ENCODE measurements at places on chromosomes 7 and 10. TPM values are rescaled to one million over a fixed set of nuclear protein-coding genes. Genes with fewer than 3 reads are reported as not detected.
A peak's percentile ranks its signal among the peaks of the same experiment; 100 is the strongest.

GRCh38 chr7:112162784-112163506 is 43.3 kb downstream of the DOCK4 start:
- no peaks in the 10 kb centered on the region for H3K36me3 ChIP-seq
- H3K27ac ChIP-seq, result no peak overlapping the region
- H3K4me3 ChIP-seq, result no peak overlapping the region
- H3K4me1 ChIP-seq, result no peaks in the 10 kb centered on the region

DNA sequence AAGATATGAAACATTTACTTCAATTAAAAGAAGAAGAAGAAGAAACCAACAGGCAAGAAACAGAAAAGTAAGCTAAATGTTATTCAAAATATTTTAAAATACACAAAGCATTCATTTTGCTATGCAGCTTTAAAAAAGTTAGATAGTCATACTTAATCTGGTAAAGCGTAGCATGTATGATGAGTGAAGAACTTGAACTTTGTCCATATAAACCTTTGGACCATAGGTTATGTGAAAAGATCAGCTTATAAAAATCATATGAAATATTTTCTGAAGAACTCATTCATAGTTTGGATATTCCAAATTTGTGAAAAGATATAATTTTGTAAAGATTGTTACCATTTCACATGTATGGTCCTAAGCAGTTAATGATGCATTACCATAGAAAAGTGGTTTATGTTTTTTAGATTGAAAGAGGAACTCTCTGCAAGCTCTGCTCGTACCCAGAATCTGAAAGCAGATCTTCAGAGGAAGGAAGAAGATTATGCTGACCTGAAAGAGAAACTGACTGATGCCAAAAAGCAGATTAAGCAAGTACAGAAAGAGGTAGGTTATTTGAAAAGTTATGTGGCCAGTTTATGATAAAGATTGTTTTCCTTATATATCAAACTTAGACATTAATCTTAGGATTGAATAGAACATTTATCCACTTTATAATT is 37.3 kb downstream of the KIF20B start:
- no peaks in the 10 kb centered on the region for H3K27me3 ChIP-seq
- no peak overlapping the region for H3K4me3 ChIP-seq
- H3K27ac ChIP-seq, result peak overlapping the region; percentile 93
- DNase-seq, result no peak
- peaks cover 9% of the 10 kb centered on the region for H3K4me1 ChIP-seq

Gene NPY
- total RNA-seq, result not detected

- no peak overlapping the region for H3K4me3 ChIP-seq
- no peak overlapping the region for H3K27ac ChIP-seq
- no peaks in the 10 kb centered on the region for H3K36me3 ChIP-seq
- no peak for DNase-seq
Observed at GRCh38 chr10:63633677-63634487, 112.7 kb downstream of the REEP3 start.

GRCh38 chr7:157475601-157476000 is 138.8 kb downstream of the DNAJB6 start:
- peaks cover 27% of the 10 kb centered on the region for H3K36me3 ChIP-seq
- no peaks in the 10 kb centered on the region for H3K27me3 ChIP-seq
- no peak for DNase-seq
- H3K27ac ChIP-seq, result no peak overlapping the region
- peaks cover 43% of the 10 kb centered on the region for H3K4me1 ChIP-seq
- no peak overlapping the region for H3K4me3 ChIP-seq

DNA sequence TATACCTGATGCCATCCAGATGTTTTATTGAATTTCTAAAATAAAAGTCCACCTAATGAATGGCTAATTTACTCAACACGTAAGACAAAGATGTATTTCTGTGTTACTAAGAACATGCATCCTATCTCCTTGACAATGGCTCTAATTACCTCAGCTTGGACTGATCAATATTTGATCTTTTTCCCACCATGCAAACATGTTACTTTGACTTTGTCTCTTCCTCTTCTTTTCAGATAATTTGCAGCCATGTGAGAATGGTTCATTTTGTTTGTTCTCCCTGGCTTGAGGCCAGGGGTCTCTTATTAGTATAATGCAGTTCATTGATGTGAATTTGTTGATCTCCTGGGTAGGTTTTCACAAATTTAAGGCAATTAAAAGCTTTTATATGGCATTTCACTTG is 302.1 kb downstream of the ADK start:
- no peak overlapping the region for H3K4me3 ChIP-seq
- no peaks in the 10 kb centered on the region for H3K27me3 ChIP-seq
- peaks cover 15% of the 10 kb centered on the region for H3K36me3 ChIP-seq

- no peaks in the 10 kb centered on the region for H3K4me1 ChIP-seq
- H3K4me3 ChIP-seq, result no peak overlapping the region
- no peaks in the 10 kb centered on the region for H3K36me3 ChIP-seq
Observed at GRCh38 chr7:42479452-42479815, 242.4 kb upstream of the GLI3 start.

- H3K4me3 ChIP-seq, result no peak overlapping the region
- DNase-seq, result no peak
- H3K4me1 ChIP-seq, result peaks cover 19% of the 10 kb centered on the region
- H3K36me3 ChIP-seq, result no peaks in the 10 kb centered on the region
Observed at GRCh38 chr10:13658871-13659685, 72.3 kb downstream of the PRPF18 start.

Gene PITX3
- total RNA-seq, result 0.24 TPM

Gene CALML3
- total RNA-seq, result not detected

GRCh38 chr7:106139265-106140251 is 27.4 kb upstream of the SYPL1 start:
- H3K4me1 ChIP-seq, result no peaks in the 10 kb centered on the region
- no peak overlapping the region for H3K27ac ChIP-seq
- no peaks in the 10 kb centered on the region for H3K27me3 ChIP-seq
- no peaks in the 10 kb centered on the region for H3K36me3 ChIP-seq
- H3K4me3 ChIP-seq, result no peak overlapping the region
- no peak for DNase-seq

DNA sequence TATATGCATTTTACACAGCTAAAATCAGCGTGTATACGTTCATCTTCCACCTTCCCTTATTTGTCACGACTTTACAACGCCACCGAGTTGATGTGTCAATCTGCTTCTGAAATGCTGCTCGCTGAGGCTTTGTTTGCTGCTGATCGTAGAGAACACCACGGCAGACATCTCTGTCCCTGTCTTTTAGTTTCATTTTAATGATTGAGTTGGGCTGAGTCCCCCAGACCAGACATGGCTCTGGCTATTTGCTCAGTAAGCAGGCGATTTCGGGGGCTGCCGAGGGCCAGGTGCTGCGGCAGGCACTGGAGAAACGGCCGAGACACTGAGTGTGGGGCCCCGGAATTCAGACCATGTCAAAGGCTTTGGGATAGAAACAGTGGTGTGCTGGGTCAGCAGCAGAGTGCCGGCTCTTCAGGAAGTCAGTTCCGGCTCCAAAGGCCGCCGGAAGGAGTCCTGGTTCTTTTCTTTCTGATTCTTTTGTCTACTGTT is 5.0 kb downstream of the LRRC27 start:
- peak overlapping the region; percentile 81 for H3K4me3 ChIP-seq
- peak overlapping the region; percentile 87 for H3K27ac ChIP-seq
- H3K4me1 ChIP-seq, result peaks cover 35% of the 10 kb centered on the region
- peak; percentile 20 for DNase-seq
- no peaks in the 10 kb centered on the region for H3K27me3 ChIP-seq

DNA sequence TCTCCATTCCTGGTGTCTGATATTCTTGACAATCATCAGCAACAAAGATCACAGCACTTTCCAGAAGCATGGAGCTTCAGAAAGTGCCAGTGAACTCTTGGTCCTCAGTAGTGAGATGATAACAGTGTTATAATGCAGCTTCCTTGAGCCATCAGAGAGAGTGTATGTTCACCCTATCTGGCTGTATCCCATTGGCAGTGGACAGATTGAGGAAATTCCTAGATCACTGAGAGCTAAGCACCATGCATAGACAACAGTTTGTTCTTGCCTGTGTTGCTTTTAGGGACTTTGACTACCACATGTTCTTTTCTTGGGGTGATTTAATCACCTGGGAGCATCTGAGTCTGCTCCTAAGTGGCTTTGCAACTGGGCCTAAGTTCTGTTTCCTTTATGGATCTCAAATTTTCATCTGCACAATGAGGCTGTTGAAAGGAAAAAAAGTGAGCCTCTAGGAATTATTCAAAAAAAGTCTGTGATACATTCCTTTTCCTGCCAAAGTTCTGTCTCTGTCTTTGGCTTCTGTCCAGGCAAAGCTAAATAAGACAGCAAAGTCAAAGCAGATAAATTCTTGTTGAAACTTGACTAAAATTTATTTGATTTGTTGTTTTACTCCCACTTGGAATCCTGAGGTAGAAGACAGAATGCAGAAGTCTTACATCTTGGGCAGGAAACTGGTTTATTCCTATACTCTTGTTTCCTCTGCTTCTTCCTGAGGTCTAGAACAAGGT is 14.5 kb upstream of the ZNF282 start:
- H3K4me3 ChIP-seq, result no peak overlapping the region
- no peak for DNase-seq
- peak overlapping the region; percentile 19 for H3K27ac ChIP-seq
- H3K27me3 ChIP-seq, result no peaks in the 10 kb centered on the region
- peaks cover 16% of the 10 kb centered on the region for H3K36me3 ChIP-seq

- H3K4me1 ChIP-seq, result peaks cover 47% of the 10 kb centered on the region
- peaks cover 24% of the 10 kb centered on the region for H3K36me3 ChIP-seq
- no peak overlapping the region for H3K4me3 ChIP-seq
- H3K27me3 ChIP-seq, result no peaks in the 10 kb centered on the region
Observed at GRCh38 chr7:35658606-35659201, 36.2 kb downstream of the HERPUD2 start.

Gene ASAH2
- total RNA-seq, result 3.9 TPM

Gene C10orf53
- not detected for total RNA-seq

DNA sequence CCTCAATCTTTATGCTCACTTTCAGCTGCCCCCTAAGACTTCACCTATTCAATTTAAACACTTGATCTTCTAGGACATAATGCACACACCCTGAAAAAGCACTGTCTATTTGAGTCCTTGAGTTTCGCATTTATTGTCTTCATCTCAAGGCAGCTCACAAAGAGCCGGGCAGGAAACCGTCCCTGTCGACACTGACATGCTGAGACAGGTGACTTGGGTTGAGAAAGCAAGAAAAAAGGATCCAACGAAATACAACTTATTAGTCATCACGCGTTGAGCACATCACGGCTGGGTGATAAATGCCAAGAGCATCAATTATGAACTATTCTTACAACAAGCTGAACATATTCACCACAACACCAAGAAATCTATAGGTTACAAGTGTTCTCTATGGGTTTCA is 91.1 kb downstream of the CALN1 start:
- no peaks in the 10 kb centered on the region for H3K4me1 ChIP-seq
- H3K36me3 ChIP-seq, result no peaks in the 10 kb centered on the region
- no peak overlapping the region for H3K4me3 ChIP-seq
- DNase-seq, result no peak
- H3K27ac ChIP-seq, result no peak overlapping the region

DNA sequence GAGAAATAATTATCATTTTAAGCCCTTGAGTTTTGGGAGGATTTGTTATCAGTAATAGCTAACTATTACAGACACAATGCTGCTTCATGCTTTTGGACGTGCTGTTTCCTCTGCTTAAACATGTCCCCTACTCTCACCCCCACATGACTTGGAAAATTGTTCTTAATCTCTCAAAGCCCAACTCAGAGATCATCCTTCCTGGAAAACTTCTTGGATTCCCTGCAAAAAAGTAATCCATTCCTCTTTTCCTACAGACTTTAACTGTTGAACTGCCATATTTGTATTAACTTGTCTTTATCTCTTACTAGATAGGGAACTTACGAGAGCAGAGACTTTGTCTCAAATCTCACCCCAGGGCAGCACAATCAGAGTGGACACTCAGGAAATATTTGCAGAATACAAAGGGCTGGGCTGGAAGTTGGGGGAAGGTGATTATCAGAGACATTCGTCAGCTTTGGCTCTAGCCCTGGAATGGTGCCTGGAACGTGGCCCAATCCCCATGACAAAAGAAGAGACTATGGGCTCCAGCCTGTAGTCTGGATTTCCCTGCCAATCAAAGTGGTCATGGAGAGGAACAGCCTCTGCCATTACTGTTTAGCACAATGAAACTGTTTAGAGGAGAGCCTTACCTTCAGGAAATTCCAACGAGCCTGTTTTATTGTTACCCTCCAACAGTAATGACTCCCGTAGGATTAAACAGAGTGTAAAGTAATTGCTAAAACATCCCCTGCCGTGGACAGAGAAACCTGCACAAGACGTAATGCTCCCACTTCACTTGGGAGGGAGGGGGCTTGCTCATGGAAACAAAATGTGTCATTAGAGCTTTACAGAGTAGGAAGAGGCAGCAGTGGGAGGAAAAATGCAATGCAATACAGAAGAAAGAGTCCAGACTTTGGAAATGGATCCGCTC is 140.4 kb upstream of the AUTS2 start:
- no peaks in the 10 kb centered on the region for H3K36me3 ChIP-seq
- H3K4me3 ChIP-seq, result no peak overlapping the region
- H3K4me1 ChIP-seq, result no peaks in the 10 kb centered on the region
- no peak for DNase-seq
- no peaks in the 10 kb centered on the region for H3K27me3 ChIP-seq

DNA sequence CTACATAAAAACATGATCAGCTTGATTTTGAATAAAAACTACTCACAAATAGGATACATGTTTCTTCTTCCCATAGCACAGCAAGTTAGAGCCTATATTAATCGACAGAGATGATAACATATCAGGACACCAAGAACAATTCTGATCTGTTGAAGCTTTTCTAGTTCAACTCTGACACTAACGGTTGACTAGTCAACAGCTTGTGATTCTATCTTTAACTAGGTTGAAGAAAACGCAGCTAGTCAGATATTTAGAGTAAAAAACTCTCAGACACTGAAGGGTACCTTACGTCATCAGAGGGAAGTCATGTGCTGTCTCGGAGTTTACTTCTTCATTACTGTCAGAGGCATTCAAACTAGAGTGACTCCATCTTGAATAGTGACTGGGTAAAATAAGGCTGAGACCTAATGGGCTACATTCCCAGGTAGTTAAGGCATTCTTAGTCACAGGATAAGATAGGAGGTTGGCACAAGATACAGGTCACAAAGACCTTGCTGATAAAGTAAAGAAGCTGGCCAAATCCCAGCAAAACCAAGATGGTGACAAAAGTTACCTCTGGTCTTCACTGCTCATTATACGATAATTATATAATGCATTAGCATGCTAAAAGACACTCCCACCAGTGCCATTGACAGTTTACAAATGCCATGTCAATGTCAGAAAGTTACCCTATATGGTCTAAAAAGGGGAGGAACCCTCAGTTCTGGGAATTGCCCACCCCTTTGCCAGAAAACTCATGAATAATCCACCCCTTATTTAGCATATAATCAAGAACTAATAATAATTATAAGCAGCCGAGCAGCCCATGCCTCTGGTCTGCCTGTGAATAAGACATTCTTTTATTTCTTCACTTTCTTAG is 21.3 kb downstream of the CCDC71L start:
- H3K36me3 ChIP-seq, result no peaks in the 10 kb centered on the region
- no peak overlapping the region for H3K27ac ChIP-seq
- peaks cover 42% of the 10 kb centered on the region for H3K27me3 ChIP-seq
- no peak overlapping the region for H3K4me3 ChIP-seq

DNA sequence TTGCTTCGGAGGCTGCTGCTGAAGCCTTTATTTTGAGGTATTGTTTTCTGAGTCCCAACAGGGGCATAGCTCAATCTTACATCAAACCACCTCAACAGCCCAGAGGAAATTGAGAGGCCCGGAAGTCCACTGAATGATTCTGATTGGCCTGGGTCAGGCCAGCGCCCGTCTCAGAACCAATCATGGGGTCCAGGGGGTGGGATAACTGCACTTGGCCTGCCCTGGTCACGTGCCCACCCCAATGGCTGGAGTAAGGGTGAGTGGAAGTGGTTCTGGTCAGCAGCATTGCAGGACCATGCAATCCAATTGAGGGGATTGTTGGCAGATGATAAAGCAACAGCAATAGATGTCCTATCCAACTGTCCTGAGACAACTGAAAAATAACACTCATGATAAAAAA is 190.6 kb downstream of the HERPUD2 start:
- no peak overlapping the region for H3K4me3 ChIP-seq
- no peaks in the 10 kb centered on the region for H3K36me3 ChIP-seq
- no peak for DNase-seq
- peaks cover 5% of the 10 kb centered on the region for H3K27me3 ChIP-seq
- no peak overlapping the region for H3K27ac ChIP-seq

All from activated T-cell treated with anti-CD3 and anti-CD28 coated beads, Interleukin-2, amount 50 U/mL, for 72 hours (primary cell).